ENCODE measurements at places on chromosomes 7 and 10.

DNA sequence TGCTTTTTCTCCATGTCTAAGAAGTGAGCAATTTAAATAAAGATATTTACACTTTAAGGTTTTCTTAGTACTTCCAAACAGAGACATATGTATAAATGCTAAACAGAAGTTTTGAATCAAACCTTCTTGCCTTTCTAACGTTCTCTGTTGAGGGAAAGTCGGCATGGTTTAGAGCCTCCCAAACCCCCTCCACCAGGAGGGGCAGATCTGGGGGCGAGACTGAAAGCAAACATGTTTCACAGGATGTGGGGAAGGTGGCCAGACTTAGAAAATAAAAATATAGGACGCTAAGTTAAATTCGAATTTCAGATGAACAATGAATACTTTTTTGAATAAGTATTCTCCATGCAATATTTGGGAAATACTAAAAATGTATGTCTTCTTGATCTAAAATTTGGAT is 208.3 kb upstream of the SHH start:
- DNase-seq = no peak

DNA sequence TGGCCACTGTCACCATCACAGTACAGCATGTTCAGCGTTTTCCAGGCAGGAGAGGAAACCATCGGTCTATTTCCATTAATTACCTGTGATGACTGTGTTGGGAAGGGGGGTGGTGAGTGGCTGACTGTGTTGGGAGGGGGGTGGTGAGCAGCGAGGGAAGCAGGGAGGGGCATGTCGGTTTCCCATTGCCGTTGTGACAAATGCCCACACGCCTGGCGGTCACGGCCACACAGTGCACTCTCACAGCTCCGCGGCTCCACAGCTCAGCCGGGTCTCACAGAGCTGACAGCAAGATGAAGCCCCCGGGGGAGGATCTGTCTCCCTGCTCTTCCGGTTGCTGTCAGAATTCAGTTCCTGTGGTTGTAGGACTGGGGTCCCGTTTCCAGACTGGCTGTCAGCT is 39.0 kb downstream of the AP5Z1 start:
- DNase-seq = no peak

DNA sequence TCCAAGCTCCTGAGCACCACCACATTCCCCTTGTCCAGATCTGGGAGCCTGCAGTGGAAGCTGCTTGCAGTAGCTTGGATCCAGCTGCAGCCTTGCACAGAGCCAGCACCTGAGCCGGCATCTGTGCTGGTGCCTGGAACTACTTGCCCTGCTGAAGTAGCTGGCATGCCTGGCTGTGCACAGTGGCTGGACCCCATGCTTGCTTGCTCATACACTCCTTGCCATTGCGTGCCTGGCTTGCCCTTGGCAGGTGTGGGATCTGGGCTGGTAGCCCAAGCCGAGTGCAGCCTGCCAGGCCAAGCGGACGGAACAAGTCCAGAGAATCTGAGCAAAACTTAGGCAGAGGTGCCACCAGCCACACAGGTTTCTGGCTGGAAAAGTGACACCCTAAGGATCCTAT is 759.9 kb downstream of the IPMK start:
- no peak for DNase-seq

DNA sequence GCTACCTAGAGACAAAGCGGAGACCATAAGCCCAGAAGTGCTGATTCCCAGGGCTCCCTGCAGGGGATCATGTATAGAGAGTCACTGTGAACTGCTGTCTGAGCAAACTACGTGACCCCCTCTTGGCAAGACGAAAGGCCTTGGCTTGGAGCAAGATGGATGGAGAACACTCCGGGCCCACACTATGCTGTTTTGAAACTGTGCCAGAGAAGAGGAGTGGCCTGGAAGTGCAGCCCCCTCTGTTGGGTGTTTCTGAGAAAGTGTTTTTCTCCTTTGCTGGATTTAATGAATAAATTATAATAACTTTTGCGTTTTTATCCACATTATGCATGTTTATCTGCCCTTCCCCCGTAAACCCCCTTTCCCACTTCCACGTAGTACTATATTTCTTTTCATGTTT is 639.3 kb upstream of the GALNT17 start:
- no peak for DNase-seq

DNA sequence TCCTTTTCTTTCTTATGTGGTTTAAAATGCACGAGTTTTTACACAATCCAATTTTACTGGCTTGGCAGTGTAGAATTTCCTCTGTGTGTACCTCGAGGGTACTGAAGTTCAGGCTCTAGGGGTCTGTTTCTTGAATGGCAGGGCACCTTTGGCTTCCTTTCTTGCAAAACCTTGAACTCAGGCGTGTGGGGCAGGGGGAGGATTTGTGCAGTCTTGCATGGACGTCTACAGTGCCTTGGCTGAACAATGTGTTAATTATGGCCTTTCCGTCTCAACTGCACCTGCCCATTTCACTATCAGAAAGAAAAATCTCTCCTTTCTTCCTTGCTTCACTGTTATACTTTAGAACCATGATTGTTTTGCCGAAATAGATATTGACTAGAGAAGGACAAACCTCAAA is 570.9 kb downstream of the INHBA start:
- no peak for DNase-seq

DNA sequence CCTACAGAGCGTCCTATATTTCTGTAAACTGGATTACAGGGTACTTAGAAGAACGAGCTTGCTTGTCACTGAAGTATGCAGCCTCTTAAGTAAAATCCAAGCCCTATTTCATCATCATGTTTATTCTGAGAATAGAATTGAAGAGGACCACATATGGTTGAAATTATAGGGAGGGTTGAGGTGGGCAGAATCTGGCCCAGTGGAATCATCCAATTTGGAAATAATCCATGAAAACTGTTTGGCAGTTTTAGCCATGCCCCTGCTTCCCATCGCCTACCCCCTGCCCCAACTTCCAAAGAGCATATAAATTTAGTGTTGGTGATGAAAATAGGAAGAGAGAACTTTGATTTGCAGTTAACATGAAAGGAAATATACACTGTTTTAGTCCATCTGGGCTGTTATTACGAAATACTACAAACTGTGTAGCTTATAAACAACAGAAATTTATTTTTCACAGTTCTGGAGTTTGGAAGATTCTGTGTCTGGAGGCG is 150.4 kb downstream of the PRKG1 start:
- DNase-seq = peak; percentile 91

DNA sequence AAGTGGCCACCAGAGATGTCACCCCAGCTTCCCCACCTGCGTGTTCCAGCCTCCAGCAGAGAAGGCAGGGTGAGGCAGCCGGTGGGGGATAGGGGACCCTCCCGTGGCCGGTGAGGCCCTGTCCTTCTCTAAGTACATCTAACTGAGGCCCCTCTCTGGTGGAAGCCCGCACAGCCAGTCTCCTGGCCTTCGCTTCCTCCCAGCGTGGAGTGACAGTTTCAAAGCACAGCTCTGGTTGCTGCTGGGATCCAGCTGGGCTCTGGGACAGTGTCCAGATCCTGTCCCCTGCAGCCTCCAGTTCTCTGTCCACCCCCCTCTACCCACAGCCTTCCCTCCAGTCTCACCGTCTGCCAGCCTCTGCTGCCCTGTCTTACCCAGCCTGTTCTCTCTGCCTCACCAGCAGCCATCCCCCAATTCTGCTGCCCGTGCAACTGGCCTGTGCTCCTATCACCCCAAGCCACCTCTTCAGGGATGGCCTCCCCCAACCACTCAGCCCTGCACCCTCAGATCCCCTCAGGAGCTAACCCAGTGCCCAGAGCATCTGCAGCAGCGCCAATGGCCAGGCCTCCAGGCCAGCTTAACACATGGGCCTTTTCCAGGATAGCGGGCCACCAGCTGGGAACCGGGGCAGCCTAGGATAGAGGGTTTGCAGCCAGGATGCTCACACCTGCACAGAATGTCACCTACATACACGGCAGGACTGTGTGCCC is 16.3 kb upstream of the SH2B2 start:
- DNase-seq = no peak

DNA sequence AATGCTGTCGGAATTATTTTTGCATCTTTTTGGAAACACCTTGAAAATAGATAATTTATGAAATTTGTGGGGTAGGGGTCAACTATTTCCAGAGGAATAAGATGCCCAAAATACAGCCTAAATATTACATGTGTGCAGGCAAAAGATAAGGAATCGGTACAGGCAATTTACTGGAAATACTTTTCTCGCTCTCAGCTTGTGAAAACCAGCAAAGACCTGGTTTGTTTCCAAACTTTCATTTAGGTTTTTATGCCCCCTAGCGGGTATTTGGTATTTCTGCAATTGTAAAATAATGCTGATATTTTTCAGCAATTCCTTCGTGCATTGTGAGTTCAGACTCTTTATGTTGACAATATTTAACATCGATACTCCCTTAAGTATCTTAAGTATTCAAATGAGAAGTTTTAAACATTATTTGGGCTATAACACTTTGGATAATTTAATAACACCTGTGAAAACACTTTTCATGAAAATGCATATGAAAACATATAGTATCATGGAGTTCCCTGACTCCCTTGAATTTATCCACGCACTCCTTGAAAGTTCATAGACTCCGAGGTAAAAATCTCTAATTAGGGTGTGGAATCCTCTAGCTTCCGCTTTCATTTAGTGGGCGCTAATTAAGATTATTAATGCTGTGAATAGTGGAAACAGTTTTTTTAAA is 132.4 kb downstream of the TSPAN12 start:
- peak; percentile 29 for DNase-seq

- no peak for DNase-seq
These were observed 22.8 kb upstream of the ZNF716 start for GRCh38 chr7:57427146-57427545.

DNA sequence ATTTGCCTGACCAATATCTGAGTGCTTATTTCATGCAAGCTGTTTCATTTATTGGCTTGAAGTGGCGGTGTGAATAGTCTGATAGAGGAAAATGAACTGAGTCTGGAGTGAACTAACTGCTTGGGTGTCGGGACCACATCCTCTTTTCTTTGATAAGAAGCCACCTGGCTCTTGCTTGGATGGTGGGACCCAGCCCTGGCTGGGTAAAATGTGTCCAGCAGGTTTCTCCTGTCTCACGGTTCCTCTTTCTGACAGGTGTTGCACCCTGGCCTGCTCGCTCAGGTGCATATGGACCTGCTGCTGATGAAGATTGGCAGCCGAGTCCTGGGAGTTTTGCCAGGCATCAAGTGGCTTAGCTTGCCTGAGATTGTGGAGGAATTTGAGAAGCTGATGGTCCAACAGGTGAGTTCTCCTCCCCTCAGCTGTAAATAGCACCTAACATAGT is 1.6 kb downstream of the ADCK2 start:
- no peak for DNase-seq

DNA sequence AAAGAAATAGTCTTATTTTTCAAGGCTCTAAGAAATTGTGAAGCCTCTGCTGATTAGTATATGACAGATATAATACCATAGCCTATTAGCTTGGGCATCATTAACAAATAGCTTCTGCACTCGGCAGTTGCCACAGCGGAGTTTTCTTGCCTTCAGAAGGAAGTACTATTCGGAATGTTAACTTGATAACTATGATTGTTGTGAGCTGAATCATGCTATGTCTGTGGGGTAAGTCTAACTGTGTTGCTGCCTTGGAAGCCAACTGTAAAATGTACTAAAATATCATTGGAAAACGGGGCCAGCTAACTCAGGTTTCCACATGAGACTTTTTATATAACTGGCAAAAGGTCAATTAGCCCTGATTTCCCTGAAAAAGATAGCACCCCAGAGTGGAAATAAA is 93.2 kb downstream of the TWIST1 start:
- peak; percentile 41 for DNase-seq

DNA sequence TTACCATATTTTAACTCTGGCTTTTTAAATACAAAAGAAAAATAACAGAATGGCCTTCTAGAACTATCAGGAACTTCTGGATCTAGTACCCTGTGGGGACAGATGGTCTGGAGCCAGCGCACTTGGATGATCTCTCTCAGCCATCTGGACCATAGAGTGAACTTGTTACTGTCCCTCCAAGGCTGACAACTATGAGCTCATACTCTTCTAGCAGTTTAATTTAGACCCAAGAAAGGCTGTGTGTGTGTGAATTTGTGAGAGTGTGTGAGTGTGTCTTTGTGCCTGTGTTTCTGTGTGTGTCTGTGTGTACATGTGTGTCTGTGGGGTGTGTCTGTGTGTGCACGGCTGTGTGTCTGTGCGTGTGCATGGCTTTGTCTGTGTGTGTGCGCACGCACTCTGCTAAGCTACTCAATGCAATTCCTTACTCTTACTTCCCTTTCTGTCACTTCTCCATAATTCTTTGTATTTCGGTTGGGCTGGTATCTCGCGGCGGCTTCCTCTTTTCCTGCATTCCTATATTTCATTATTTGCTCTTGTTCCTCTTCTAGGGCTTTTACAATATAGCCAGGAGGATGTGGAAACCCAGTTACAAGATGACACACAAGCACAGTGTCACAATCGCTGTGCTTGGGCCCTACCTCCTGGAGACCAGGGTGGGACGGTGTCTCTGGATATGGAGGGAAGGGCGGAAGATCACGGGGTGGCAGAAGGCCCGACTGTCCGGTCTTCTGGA is 51.9 kb downstream of the IKZF1 start:
- DNase-seq = no peak

DNA sequence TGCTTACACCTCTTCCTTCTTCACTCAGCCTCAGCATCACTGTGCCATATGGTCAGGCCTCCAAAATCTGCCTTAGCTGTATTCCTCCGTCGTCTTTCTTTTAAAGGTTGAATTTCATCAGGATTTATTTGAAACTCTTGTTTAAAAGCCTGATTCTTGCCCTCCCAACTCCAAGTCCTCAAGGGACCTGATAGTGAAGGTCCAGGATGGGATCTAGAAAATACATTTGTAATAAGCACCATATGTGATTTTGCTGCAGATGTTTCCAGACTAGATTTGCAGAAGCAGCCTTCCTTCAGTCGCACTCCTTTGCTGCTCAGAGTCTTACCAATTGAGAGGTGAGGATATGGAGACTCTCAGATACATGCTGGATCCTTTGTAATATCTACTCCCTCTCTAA is 101.0 kb upstream of the ANKRD1 start:
- DNase-seq = no peak

GRCh38 chr7:17371671-17372524 is 73.4 kb downstream of the AHR start:
- peak; percentile 93 for DNase-seq

- no peak for DNase-seq
These were observed 41.6 kb downstream of the JAKMIP3 start for GRCh38 chr10:132107186-132107948.

DNA sequence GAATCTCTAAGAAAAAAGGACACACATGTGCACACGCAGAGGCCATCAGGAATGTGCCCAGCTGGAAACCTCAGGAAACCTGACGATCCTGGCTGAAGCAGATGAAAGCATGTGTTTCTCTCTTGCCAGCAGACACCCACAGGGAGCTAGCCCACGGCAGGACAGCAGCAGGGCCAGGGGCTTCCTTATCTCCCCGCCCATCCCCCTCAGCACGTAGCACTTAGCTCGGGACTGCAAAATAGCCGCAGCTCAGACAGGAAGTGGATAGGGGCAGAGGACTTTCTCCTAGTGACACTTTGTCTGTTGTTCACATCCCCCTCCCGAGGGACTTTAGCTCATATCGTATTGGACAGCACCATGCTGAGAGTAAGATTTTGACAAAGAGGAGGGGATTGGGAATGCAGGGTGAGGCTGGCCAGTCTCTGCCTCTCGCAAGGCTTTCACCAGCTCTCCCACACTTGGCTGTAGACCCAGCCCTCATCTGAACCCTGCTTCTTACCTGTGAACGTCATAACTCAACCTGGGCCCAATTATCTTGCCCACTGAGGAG is 63.8 kb downstream of the MKI67 start:
- DNase-seq = no peak

GRCh38 chr10:68333058-68333395 is 299 bp upstream of the PBLD start:
- no peak for DNase-seq

- no peak for DNase-seq
These were observed 10.2 kb upstream of the MACC1 start for GRCh38 chr7:20227291-20227795.
